ENCODE measurements at places on chromosomes 13 and 19.

DNA sequence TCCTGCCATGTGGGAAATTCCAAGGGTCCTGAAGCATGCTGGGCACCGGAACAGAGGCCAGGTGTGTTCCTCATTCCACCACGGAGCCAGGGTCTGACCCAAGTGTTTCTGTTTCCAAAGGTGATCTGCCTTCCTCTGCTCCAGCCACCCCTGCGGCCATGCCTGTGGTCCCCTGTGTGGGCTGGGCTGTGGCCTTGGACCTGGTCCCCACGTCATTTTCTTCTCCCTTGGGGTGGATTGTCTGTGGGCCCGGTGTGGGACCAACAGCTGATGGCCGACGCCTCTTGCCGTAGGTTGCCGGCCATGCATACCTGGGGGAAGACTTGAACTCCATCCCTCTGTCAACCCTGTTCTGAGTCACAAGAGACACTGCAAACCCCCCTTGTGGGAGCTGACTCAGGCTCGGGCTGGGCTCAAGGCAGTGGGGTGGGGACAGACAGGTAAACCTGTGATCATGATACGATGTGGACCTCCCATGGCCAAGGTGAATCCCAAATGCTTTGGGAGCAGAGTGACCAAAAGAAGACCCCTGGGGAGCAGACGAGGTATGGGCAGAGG, 35.0 kb downstream of the ATP11A start:
- DNase-seq = no peak

DNA sequence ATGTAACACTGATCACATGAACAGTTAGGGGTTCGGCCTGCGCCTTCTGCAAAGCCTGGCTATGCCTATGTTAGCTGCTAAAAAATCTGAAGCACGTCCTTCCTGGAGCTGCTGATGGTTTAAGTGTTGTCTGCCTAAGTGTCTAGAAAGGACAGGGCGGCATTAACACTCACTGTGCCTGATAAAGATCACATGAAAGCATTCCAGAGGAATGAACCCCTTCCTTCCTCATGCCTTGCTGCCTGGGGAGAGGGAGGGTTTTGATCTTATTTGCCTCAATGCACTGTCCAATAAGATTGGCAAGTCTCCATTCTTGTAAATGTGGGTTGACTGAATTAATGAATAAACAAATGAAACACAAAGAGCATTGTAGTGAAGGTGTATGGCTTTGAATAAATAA, 5.2 kb downstream of the DOCK9 start:
- no peak for DNase-seq

GRCh38 chr19:46579361-46579879, 21.7 kb upstream of the CALM3 start:
- no peak for DNase-seq

GRCh38 chr19:38287604-38288003, 16.4 kb upstream of the C19orf33 start:
- DNase-seq = no peak

GRCh38 chr13:41054212-41054877, 7.0 kb upstream of the WBP4 start:
- no peak for DNase-seq

- peak; percentile 99 for DNase-seq
These were observed at the start of gene ZNF471 for GRCh38 chr19:56507446-56508289. TSS of gene ZNF471 (plus strand) at chr19:56507855. CDS start at chr19:56511572, 3,717 bp downstream.

- DNase-seq = no peak
These were observed 14.7 kb upstream of the KCTD15 start for GRCh38 chr19:33781996-33782395.

GRCh38 chr13:86559901-86560300, 760.7 kb upstream of the SLITRK6 start:
- DNase-seq = no peak

GRCh38 chr13:79767126-79767525, 286.2 kb downstream of the NDFIP2 start:
- DNase-seq = no peak

GRCh38 chr19:33813391-33814101, 16.9 kb downstream of the KCTD15 start:
- DNase-seq = no peak

Data from sciatic nerve (tissue), 2 donors.